ENCODE measurements at places on chromosomes 1 and 21.

DNA sequence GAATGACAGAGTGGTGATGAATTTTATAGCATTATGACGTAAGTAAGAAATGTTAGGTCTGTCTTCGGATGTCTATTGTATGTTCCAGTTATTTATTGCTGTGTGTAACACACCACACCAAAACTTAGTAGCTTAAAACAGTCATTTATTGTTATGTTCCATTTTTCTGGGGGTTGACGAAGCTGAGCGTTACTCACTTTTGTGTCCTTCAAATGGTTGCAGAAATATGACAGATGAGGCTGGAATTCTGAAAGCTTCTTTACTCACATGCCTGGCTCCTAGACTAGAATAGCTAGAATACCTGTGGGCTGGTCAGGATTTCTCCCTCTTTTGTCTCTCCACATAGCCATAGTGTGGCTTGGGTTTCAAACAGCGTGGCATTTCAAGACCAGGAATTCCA, 62.1 kb upstream of the S1PR1 start:
- peak; percentile 71 for DNase-seq

DNA sequence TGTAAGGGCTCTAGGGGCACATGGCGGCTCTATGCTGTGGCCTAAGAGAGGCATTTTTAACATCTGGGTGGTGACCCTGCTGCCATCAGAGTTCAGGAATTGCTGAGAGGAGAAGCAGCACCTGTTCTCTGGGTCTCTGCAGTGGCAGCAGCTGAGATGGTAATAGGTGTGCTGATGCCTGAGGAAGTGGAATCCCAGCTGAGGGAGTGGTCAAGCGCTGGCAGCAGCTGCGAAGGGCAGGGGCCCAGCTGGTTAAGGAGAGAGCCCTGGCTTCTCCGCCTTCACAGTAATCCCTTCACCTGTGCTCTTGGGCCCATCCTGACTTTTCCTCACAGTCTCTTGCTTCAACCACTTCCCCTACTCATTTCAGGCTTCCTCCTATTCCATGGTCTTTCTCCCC, 39.8 kb downstream of the GJA5 start:
- no peak for DNase-seq

- no peak for DNase-seq
These were observed 26.1 kb upstream of the CR2 start for GRCh38 chr1:207427832-207428585.

- no peak for DNase-seq
These were observed 19.6 kb upstream of the SDC3 start for GRCh38 chr1:30928171-30928570.

DNA sequence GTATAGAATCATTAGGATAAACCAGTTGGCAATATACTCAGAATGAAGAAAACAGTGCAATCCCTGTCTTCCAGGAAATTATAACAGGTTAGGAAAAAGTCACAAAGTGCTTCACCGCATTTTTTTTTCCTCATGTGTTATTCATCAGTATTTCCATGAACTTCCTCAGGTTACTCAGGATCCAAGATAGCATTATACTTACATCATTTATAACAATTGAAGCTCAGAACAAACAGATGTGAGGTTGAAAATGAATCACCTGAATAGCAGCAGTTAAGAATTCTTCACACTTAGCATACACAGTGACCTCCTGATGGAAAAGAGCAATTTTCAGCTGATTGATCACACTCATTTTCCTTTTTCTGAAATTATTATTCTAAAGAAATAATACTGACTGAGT, 1040.7 kb upstream of the B3GALT2 start:
- DNase-seq: no peak

DNA sequence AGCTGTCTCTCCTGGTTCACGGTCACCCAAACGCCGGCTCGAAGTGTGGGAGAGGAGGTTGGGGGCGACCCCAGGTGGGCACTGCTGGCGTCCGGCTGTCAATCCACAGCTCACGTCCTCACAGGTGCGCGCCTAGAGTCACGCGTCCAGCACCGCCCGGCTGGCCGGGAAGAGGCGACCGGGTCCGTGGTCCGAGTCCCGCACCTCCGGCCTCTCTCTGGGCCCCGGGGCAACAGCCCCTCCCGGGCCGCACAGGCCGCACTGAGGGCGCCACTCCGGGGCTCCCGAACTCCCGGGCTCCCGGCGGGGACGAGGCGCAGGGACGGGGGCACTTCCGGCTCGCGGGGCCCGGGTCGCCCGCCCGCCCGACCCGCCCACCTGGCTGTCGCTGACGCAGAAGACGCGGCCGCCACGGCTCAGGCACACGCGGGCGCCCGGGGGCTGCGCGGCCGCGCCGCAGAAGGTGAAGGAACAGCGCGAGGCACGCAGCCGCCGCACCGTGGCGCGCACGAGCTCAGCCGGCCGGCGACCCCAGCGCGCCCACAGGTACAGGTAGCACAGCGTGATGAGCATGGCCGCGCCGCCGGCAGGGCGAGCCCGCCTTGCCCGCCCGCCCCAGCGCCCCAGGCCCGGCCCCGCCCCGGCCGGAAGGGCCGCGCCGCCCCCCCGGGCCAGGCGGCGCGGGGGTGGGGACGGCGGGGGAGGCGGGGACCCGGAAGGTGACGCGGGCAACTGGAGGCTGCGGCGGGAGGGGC, at the start of gene HLCS:
TSS of gene HLCS (minus strand) at position 604 of the 755 bp plus-strand sequence. CDS start at position 573, 31 bp downstream.
- DNase-seq: peak; percentile 51

DNA sequence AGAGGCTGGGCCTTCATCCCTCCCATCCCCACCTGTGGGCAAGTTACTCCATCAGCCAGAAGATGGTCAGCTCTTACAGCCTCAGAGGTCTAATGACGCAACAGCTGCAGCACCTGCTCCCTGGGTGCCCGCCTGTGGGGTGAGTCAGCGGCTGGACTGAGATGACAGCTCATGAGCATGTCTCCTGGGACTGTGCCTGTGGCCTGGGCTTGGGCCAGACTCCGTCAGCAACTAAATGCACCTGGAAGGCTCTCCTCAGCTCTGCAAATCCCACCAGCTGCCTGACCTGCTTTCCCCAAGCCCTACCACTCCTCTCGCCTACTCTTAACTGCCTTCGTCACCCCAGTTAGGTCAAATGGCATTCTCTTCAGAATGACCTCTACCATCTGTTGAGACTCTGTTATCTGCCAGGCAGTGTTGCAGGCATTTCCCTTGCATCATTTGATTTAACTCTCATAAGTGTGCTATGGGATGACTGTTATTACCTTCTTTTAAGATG, 47.7 kb downstream of the ETS2 start:
- DNase-seq: peak; percentile 95

DNA sequence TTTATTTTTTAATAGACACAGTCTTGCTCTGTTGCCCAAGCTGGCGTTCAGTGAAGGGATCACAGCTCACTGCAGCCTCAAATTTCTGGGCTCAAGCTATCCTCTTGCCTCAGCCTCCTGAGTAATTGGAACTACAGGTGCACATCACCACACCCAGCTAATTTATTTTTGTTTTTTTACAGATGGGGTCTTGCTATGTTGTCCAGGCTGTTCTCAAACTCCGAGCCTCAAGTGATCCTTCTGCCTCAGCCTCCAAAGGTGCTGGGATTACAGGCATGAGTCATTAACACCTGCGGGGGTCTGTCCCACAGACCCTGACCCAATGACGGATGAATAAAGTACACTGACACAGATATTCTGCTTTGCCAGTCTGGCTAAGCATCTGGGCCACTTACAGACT, 33.6 kb upstream of the ZZZ3 start:
- DNase-seq: no peak

DNA sequence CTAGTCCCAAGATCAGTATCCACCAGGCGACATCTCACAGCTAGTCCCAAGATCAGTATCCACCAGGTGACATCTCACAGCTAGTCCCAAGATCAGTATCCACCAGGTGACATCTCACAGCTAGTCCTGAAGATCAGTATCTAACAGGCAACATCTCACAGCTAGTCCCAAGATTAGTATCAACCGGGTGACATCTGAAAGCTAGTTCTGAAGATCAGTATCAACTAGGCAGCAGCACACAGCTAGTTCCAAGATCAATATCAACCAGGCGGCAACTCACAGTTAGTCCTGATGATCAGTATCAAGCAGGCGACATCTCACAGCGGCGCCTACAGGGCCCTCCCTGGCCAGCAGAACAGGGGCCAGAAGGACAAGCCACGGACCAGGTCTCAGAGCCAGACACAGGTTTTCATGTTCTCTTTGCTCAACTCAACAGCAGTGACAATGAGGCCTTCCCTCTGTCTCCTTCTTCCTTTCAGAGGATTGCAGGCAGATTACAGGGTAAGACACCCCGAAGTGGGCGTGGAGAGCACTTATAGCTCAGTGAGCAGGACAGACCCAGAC, 32.5 kb downstream of the NPHP4 start:
- no peak for DNase-seq

GRCh38 chr1:114290341-114290740, 136.7 kb upstream of the SYT6 start:
- no peak for DNase-seq

DNA sequence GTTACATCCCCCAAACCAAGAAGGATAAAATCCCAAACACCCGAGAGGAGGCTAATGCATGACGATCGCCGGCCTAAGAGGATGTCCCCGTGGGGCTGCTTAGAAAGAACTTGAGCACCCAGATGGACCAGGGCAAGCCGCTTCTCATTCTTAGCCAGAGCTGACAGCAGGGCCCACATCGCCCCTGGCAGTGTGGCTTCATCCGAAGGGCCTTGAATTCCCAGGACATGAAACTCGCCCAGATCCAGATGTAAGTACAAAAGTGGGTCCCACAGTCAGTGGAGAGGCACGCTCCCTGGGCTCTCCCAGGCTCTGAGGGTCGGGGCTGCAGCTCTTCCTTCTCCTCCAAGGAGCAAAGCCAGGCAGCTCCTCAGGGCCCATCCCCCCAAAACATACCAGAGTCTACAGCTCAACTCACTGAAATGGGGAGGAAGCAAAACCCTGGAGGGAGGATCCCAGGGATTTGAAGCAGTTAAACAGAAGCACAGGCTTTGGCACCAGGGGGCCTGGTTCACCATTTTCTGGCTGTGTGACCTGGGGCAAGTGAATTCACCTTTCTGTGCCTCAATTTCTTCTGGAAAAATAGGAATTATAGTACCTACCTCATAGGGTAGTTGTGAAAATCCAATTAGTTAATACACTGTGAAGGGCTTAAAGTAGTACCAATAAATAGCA, 85.6 kb downstream of the MAN1C1 start:
- no peak for DNase-seq

DNA sequence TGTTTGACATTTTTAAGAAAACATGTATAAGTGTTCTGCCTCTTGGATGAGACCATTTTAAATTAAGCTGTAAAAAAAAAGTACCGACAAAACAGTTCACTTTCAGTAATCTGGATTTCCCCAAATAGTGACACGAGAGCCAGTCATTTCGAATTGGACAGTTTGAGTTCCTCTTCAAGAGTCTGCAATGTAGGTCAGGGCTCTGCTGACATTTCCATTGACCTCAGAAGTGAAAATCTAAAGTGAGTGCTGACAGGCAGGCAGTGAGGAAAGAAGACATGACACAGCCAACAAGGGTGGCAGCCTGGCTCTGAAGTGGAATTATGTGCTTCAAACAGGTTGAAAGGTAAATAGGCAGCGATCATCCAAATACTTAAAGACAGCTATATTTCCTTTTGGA, at the start of gene IL23R:
TSS of gene IL23R (plus strand) at position 259 of the 400 bp plus-strand sequence. CDS start 1,667 bp downstream, outside the sequence.
- no peak for DNase-seq
